ENCODE measurements at places on chromosomes 5 and 9.
A peak's percentile ranks its signal among the peaks of the same experiment; 100 is the strongest.

DNA sequence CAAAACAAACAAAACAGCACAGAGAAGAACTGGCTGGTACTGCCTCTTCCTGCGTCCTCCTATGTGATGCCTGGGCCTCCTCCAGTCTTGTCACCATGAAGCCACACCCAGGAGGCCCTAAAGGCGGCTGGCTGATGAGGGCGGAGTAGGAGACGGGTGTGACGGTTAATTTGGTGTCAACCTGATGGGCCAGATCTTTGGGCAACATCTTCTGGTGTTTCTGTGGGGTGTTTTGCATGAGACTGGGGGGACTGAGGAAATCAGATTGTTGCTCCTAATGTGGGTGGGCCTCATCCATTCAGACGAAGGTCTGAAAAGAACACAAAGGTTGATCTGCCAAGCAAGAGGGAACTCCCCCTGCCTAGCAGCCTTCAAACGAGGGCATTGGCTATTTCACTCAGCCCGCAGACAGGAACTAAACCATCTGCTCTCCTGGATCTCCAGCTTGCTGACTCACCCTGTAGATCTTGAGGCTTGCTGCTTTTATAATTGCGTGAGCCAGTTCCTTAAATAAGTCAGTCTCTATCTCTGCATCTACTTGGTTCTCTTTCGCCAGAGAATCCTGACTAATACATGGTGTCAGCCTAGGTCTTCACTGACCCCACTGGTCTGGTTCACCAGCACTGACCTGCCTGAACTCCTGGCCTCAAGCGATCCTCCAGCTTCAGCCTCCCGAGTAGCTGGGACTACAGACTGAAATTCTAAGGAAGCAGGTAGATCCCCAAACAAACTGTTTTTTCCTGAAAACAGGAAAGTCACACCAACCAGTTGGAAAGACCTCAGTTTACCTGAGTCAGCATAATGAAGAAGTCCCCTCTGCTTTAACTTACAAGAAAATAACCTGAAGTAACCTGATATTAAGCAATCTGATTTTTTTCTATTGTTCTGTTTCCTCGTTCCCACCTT, 12.8 kb upstream of the ZFP62 start:
- peak; percentile 92 for DNase-seq

- peak; percentile 88 for DNase-seq
These were observed 26.0 kb upstream of the C9orf72 start for GRCh38 chr9:27599102-27599869.

DNA sequence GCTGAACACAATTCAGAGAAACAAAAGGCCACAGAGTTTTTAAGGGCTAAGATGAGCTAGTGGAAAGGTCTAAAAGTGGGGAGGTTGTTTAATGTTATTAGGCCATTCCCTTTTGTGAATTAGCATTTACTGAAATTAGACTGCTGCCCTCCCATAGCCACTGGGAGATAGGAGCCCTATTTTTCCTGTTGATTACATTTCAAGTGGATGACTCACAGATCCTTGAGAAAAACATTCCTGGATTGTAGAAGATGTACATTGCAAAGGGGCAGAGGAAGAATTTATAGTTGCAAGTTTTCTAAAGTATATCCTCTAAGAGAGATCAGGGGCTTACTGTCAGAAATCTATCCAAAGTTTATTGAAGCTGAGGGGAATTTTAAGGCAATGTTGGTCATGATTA, 367.1 kb upstream of the IZUMO3 start:
- DNase-seq: no peak

DNA sequence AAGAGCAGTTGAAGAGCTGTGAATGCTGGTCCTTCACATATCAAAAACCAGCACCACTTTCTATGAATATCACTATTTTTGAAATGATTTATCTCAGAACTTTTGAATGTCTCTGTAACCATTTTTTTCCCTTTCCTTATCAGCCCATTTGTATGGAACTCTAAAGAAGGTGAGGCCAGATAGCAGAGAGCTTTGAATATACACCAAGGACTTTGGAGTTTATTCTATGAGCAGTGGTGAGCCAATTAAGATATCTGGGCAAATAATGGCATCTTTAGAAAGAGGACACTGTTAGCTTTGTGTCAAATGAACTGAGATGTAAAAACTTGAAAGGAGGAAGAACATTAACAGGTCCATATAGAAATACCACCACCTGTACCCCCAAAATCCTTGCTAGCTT, 22.0 kb downstream of the KCTD16 start:
- no peak for DNase-seq

- DNase-seq: no peak
These were observed 457.3 kb upstream of the ARRDC3 start for GRCh38 chr5:91840412-91840811.

- DNase-seq: no peak
These were observed 115.8 kb downstream of the RXRA start for GRCh38 chr9:134442085-134442474.

DNA sequence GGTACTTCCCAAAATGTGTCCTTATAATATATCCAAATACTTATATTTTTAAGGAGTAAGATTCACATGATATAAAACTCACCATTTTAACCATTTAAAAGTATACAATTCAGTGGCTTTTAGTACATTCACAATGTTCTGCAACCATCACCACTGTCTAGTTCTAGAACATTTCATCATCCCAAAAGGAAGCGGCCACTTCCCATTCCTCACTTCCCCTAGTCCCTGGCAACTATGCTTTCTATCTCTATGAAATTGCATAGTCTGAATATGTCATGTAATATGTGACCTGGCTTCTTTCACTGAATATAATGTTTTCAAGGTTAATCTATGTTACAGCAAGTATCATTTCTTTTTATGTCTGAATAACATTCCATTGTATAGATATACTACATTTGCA, 615.1 kb upstream of the SGCD start:
- DNase-seq: no peak
